ENCODE measurements at places on chromosomes 5 and 9.

DNA sequence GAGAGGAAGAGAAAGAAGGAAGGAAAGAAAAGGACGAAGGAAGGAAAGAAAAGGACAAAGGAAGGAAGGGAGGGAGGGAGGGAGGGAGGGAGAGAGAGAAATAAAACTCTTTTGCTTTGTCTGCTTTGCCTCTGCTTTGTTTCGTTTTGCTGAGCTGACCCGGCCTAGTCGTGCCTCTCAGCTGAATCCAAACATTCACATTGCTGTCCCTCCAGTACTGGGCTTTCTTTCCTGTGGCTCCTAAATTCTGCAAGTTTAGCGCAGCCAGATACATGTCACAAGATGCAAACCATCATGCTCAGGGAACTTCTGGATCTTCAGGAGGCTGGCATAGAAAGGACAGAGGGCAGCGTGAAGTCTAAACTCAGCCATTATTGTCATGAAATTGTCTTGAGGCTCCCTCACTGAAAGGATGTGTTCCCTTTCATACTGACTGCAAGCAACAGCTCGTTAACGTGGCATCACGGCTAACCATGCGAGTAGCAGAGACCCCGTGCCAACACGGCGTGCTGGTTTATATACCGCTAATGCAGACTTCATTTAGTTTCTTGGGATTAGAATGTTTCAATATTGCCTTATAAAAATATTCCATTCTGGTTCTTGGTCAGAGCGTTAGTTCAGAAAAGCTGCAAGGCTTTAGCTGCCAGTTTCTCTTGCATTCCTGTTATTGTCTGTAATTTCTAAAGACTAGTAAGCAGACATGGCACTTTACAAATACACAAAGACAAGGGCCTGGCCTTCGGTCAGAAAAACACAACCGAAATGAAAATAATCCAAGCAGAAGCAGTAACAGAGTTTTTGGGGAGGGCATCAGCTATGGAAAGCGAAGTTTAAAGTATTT is 94.2 kb downstream of the TMEM174 start:
- no peak for DNase-seq

- DNase-seq: no peak
These were observed 14.8 kb downstream of the RASEF start for GRCh38 chr9:83047839-83048775.

DNA sequence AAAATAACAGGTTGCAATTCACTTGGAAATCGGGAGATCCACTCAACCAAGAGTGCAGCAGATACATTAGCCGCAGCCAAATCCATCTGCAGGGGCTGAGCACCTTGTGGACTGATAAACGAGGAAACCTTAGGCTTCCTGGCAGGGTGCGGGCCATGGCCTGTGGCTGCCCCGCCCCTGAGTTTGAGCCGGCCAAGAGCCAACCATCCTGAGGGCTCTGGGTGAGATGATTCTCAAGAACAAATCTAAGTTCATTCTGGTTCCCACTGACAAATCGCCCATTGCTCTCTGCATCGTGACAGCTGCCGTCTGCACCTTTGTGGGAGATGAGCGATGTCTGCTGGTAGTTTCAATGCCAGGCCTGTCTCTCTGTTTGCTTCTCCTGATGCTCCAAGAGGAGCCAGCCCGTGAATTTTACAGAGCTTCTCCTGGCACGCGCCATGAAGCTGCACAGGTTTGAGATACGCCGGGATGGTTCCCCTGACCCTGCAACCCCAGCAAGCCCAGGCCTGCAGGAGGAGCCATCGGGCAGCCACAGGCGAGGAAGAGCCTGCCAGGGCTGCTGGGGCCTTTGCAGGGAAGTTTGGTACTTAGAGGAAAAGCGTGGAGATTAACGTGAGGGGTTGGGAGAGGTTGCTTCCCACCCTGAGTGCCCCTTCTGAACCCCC is 154.0 kb downstream of the OLFM1 start:
- no peak for DNase-seq

DNA sequence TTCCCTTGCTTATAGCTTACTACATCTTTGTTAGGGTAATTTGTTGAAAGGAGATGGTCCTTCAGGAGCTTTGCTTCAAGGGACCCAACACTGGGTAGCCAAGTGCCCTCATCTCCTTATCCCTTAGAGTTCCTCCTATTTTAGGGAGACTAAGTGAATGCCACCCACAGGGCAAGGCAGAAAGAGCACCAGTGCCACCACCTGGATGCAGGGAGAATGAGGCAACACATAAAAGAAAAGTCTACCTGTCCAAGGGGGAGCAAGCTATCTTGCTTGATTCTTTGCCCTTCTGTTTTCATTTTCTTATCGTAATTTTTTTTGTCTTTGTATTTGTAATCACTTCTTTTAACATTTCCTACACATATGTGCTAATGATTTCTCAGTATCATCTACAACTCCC is 205.5 kb downstream of the NPR3 start:
- DNase-seq: no peak

GRCh38 chr5:167765352-167765751 is 526.1 kb upstream of the WWC1 start:
- no peak for DNase-seq

DNA sequence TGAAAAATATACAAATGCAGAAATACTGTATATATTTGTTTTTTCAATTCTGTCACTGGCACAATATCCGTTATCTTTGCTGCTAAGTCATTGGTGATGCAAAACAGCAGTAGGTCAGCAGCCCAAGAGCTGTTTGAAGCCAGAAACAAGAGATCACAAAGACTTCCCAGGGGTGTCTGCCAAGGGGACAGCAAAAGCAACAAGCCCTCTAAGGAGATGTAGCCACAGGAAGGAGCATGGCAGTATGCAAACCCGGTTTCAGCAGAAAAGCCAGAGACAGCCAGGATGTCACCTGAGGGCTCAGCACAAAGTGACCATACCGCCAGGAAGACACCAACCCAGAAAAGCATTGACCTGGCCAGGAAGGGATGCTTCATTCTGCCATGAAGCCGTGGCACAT is 241.5 kb downstream of the ARRDC3 start:
- no peak for DNase-seq

DNA sequence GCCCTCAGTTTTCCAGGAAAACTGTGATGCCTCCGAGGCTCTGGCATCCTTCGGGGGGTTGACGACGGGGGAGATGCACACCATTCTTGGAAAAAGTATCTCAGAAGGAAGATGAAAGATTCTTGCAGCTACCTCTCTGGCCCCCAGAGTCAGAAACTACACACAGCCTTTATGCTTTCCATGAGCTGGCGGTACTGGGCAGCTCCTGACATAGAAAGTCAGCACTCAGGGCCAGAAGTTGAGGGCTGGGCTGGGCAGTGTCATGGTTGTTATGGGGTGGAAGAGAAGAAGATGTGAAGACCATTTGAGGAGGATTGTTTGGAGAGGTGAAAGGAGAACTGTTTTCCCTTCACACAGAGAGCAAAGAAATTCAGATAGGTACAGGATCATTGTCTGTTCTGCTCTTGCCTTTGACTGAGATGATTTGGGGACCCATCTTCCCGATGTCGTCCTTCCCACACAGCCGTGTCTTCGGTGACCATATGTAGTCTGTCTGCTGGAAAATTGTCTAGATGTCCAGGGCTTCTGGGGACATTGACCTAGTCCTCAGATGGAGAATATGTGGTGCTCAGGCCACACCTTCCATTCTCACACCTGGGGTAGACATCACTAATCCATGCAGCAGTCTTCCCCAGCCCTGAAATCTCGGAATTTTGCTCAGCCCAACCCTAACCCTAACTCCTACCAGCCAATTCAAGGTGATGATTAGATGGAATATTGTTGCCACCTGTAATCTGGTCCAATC is 237.1 kb downstream of the CACNA1B start:
- no peak for DNase-seq

- DNase-seq: no peak
These were observed 259.7 kb upstream of the IRX2 start for GRCh38 chr5:3010953-3011763.

- no peak for DNase-seq
These were observed 1564.4 kb downstream of the EFNA5 start for GRCh38 chr5:106106384-106106783.

GRCh38 chr9:2356041-2356790 is 265.4 kb upstream of the VLDLR start:
- DNase-seq: no peak

GRCh38 chr9:70902171-70902570 is 219.2 kb downstream of the TRPM3 start:
- no peak for DNase-seq

DNA sequence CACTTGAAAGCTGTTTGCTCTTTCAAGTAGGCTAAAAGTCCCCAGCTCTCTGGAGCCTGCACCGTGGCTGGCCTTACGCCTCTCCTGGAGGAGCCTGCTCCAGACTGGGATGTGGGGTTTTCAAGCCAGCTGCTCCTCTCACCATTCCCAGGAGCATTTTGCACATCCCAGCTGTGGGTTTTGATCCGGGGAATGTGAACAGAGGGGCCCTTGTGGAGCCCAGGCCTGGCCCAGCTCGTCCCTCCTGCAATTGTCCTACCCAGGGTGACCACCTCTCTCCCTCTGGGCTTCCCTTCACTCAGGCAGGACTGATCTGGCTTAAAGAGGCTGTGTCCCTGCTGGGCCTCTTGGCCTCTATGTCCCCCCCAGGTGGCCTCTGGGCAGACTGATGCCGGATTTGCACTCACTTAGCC is 32.5 kb upstream of the TIFAB start:
- DNase-seq: no peak

- no peak for DNase-seq
These were observed 33.5 kb upstream of the GLRA1 start for GRCh38 chr5:151958111-151958510.

GRCh38 chr5:543755-544674 is 19.8 kb upstream of the SLC9A3 start:
- DNase-seq: no peak

DNA sequence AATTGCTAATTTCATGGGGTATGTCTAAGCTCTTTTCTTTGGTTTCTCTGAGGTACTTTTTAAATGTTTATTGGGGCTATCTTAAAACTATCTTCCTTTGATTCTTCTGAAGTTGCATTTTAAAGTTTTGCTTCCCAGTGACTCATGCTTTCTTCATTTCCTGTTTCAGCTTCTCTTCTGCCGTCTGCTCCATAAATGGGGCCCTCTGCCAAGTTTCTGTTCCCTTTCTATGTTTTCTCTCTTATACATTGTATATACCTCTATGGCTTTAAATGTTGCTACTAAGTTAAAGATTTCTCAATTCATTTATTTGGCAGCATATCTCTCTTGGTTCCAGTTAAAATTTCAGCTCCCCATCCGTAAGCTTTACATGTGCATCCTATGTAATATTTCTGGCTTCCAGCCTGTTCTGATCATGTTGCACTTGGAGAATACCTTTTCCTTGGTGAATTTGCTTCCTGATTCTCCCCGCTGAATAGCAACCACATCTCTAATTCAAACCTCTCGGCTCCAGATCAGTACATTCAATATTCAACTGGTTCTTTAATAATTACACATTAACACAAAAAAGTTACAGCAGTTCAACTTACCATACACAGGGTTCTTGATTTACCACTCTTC is 125.3 kb downstream of the ST8SIA4 start:
- DNase-seq: no peak

- DNase-seq: no peak
These were observed 4.0 kb downstream of the GADD45G start for GRCh38 chr9:89608641-89609335.

- DNase-seq: no peak
These were observed 93.9 kb downstream of the MAPKAP1 start for GRCh38 chr9:125613141-125613540.

GRCh38 chr5:50699737-50700136 is 33.3 kb downstream of the PARP8 start:
- DNase-seq: no peak

GRCh38 chr9:15824310-15824709 is 271.5 kb downstream of the CCDC171 start:
- no peak for DNase-seq

- no peak for DNase-seq
These were observed 78.1 kb upstream of the MAMDC2 start for GRCh38 chr9:69965416-69966145.

- no peak for DNase-seq
These were observed 1045.6 kb upstream of the WWC1 start for GRCh38 chr5:167245868-167246267.

GRCh38 chr5:133819977-133820471 is 148.4 kb downstream of the C5orf15 start:
- no peak for DNase-seq

DNA sequence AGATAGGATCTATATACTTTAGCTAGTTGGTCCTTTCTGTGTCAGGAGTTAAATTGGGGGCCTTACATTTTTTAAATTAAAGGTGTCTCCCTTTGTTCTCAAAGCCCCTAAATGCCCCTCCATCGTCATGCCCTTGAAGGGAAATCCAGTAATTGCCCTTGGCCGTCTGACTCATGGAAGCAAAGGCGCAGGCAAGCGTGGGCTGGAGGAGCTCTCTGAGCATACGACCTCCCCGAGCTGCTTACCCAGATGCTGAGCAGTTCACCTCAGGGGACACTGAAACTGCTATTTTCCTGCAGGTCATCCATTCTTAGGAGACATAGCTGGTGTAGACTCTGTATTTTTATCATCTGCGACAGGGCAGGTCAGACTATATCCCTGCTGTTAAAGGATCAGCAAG is 23.0 kb downstream of the PCSK1 start:
- DNase-seq: no peak

GRCh38 chr5:2753452-2754420 is 2.3 kb upstream of the IRX2 start:
- DNase-seq: no peak

DNA sequence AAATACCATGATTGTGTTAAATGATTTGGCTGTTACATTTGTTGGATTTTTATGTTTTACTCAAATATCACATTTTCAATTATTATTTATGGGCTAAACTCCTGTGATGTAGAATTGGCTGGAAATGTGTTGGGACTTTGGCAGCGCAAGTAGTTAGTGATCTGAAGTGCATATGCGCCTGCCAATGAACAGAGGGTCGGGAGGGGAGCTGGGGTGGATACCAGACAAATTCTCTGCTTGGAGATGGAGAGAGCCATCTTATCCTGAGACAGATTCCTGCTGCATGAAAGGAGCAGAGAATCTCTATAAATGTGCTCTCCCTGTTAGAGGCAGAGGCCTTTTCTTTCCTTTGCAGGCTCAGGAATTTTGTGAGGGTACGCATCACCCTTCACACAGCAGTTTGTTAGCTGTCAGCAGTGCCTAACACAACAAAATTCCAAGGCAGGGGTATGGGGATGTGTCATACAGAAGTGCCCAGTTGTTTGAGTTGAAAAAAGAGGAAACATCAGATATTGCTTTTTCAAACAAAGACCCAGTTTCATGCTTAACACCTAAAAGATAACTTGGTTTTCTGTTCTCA is 489.1 kb downstream of the CSNK1G3 start:
- DNase-seq: no peak

DNA sequence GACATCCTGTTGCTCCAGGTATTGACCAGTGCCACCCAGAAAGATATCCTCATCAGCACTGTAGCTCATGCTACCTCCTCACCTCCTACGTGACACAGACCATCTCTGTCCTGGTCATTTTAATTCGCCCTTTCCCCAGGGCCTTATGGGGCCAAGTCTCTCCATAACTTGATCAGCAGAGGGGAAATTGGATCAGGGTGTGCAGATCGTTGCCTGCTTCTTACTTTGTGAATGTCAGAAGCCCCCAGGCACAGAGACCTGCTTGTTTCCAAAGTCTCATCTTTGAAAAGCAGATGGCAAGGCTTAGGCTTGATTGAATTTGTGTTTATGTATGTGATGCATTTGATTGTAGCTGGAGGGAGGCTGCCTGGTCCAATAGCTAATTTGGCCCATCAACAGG is 8.8 kb upstream of the DBH start:
- DNase-seq: no peak
